Nephron progenitor cell (in vitro differentiated cells): ENCODE measurements at places on chromosomes 12 and 14.

DNA sequence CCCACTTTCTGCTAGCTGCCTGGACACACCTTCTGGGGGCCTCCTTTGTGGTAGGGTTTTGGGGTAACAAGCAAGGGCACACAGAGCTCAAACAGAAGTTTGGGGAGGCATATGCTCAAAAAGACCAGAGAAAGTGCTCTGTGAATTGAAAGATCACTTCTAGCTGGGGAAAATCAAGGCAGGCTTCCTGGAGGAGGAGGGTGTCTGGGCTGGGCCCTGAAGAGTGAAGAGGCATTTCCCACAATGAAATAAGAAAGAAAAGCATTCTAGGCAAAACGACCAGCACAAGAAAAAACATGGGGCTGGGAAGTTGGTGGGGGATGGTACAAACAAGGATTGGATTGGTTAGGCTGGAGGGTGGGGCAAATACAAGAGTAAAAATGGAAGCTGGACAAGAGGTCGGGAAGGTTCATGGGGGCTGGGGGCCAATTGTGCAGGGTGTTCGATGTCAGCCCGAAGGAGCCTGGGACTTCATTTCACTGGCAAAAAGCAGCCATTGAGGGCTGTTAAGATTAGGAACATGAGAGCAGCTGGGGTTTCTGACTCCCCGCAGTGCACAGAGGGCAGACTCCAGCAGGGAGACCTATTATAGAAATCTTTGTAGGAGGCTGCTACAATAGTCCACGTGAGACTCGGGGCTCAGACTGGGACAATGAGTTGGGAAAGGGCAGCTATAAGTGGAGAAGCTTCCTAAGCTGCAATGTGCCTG lies 51.5 kb upstream of the CMKLR1 start:
- DNase-seq, result no peak
- no peaks in the 10 kb centered on the region for H3K4me1 ChIP-seq

DNA sequence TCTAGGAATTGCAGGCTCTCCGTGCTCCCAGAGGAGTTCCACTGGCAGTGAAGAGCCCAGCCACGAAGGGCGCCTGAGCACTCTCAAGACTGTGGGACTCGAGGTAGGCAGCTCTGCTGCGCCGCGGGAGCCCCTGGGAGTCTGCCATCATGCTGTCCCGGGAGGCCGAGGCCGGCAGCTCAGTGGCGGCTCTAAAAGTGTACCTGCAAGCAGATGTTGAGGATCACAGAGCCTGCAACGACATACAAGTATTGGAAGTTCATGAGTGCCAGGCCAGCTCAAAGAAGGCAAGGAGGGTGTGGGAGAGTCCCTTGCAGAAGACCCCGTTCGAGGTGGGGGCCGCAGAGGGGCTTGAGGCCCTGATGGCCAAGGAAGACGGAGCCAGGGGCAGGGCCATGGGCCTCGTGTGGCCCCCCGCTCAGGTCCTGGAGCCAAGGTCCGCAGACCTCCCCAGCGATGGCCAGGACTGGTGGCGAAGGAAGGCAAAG lies 62.7 kb downstream of the MUCL1 start:
- no peaks in the 10 kb centered on the region for H3K4me1 ChIP-seq
- H3K36me3 ChIP-seq, result no peaks in the 10 kb centered on the region
- no peak overlapping the region for H3K27ac ChIP-seq

GRCh38 chr14:58862416-58863160 lies 224.8 kb downstream of the DACT1 start:
- no peak overlapping the region for H3K4me3 ChIP-seq
- H3K36me3 ChIP-seq, result peaks cover 31% of the 10 kb centered on the region
- H3K27ac ChIP-seq, result no peak overlapping the region
- H3K27me3 ChIP-seq, result no peaks in the 10 kb centered on the region
- H3K4me1 ChIP-seq, result peaks cover 31% of the 10 kb centered on the region

- H3K27me3 ChIP-seq, result peaks cover 9% of the 10 kb centered on the region
- no peak overlapping the region for H3K4me3 ChIP-seq
Measured at GRCh38 chr14:105138551-105139111, 29.9 kb downstream of the JAG2 start.

GRCh38 chr12:14905269-14906004 lies 19.8 kb upstream of the MGP start:
- H3K4me3 ChIP-seq, result no peak overlapping the region
- no peaks in the 10 kb centered on the region for H3K27me3 ChIP-seq
- no peak overlapping the region for H3K27ac ChIP-seq
- no peaks in the 10 kb centered on the region for H3K36me3 ChIP-seq
